ENCODE measurements at places on chromosomes 16 and 17.
A peak's percentile ranks its signal among the peaks of the same experiment; 100 is the strongest.

DNA sequence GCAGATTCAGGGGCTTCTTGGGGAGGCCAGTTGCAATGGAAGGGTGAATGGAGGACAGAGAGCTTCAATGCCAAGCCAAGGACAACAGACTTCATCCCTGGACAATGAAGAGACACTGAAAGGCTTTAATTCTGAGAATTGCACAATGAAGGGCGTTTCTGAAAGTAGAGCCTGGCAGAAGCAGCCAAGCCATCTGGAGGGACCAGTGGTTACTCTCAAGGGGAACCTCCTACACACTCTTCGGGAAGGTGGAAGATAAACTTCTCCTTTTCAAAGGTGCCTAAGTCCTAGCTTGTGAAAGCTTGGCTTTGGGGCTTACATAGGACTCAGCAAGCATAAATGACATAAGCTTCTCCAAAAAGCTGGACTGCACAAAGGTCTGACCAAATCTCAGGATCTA is 6.2 kb upstream of the CES1 start:
- DNase-seq, result no peak

DNA sequence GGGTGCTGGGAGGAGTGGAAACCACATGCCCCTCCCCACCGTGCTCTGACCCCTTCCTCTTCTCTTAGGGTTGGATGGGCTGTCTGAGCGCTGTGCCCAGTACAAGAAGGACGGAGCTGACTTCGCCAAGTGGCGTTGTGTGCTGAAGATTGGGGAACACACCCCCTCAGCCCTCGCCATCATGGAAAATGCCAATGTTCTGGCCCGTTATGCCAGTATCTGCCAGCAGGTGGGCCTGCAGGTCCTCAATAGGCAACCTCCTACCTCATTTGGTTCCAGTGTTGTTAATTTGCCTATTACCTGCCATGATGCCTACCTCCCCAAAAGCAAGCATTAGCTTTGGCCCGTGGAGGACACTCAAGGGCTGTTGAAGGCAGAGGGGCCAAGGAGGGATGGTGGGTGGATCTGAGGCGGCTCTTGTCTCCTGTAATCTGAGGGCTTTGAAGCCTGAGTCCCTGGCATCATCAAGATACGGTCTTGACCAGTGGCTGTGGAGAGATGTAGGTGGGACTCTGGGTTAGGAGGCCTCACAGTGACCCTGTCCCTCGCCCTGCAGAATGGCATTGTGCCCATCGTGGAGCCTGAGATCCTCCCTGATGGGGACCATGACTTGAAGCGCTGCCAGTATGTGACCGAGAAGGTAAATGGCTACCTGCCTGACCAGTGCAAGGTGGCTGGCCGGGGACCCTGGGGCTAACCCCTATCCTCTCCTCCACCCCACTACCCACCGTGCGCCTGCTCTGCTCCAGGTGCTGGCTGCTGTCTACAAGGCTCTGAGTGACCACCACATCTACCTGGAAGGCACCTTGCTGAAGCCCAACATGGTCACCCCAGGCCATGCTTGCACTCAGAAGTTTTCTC is 3.4 kb downstream of the ALDOA start:
- no peak for DNase-seq

DNA sequence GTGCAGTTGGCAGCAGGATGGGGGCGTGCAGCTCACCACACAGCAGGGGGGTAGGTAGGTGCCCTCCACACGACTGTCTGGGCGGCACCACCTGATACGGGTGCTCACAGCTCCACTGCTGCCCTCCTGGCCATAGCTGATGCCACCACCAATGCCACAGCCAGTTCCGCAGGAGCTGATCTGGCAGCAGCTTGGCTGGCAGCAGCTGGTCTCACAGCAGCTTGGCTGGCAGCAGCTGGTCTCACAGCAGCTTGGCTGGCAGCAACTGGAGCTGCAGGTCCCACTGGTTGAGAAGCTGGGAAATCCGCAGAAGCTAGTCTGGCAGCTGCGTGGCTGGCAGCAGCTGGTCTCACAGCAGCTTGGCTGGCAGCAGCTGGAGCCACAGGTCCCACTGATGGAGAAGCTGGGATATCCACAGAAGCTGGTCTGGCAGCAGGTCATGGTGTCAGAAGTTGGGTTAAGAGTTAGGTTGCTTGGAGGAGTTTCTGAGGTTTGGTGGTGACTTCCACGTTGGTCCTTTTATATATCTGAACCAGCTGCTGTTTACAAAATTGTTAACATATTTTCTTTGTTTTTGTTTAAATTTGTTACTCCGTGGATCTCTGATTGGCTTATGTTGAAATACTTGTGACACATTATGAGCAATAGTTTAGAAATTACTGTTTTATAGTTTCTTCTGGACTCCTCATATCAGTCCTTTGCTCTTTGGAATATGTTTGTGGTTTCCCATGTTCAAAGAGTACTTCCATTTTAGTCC is at the start of gene KRTAP1-5:
Gene KRTAP1-5 (minus strand): TSS at position 494 of the 757 bp plus-strand sequence. CDS start 53 bp downstream, at position 441.
- no peak for DNase-seq

DNA sequence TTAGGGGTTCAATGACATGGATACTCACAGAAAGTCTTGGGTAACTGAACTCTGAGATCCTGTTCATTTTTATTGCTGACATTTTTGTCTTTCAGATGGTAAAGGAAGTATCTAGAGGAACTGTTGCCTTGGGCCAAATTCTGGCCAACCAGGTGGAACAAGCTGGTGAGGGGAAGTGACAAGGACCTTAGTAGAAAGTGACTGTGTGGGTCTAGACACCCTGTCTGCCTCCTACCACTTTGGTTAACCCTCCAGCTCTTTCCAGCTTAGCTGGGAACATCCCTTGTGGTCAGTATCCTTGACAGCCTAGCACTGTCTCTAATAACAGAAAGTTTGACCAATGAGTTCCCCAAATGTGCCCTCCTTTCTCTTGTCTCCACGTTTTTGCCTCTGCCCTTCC is 28.8 kb upstream of the PRKCB start:
- DNase-seq, result no peak

DNA sequence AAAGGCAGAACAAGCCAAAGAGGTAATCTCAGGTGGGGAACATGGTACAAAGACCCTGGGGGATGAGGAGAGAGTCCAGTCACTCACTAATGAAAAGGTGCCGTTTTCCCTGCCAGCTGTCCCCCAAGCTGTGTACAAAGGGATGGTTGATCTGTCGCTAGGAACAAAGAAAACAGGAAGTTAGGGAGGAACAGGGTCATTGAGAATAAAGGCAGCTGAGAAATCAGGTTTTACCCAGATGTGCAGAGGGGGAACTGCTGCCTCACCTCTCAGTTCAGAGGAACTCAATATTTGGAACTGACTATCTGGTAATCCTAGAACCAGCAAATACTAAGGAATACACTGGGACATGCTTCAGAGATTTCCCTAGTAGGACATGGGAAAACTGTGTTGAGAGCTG is 1.5 kb downstream of the RSKR start:
- DNase-seq, result no peak

DNA sequence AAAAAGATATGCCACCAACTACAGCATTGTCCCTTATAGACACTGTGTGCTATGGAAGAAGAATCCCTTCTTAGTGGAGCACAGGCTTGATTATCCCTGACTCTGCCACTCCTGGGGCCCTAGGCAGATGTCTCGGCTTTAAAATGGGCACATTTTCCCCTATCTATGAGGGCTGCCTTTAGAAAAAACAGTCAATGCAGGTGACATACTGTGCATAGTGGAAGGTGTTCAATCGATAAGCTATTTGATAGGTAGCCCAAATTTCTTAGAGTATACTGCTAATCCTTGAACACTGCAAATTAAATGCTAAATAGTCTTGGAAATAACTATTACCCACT is 64.4 kb downstream of the PARN start:
- no peak for DNase-seq

- no peak for DNase-seq
Measured at GRCh38 chr16:30722443-30722842, 23.5 kb downstream of the SRCAP start.

DNA sequence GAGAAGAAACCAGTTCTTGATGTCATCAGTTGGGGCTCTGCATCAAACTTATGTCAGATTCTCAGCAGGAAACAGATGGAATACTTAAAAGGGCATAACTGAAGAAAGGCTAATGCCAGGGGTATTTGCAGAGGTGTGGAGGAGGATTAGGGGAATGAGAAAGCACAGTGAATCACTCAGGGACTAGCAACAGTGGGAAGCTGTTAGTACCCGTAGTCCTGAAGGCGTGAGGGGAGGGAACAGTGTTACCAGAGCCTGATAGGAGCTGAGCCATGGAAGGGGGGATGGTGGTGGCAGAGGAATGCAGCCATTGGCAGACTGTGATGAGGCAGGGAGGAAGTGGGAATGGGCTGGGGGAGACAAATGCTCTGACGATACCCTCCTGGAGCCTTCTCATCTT is 162.3 kb downstream of the UTP18 start:
- DNase-seq, result no peak

- no peak for DNase-seq
Measured at GRCh38 chr17:41324180-41325075, 8.9 kb upstream of the KRTAP17-1 start.

DNA sequence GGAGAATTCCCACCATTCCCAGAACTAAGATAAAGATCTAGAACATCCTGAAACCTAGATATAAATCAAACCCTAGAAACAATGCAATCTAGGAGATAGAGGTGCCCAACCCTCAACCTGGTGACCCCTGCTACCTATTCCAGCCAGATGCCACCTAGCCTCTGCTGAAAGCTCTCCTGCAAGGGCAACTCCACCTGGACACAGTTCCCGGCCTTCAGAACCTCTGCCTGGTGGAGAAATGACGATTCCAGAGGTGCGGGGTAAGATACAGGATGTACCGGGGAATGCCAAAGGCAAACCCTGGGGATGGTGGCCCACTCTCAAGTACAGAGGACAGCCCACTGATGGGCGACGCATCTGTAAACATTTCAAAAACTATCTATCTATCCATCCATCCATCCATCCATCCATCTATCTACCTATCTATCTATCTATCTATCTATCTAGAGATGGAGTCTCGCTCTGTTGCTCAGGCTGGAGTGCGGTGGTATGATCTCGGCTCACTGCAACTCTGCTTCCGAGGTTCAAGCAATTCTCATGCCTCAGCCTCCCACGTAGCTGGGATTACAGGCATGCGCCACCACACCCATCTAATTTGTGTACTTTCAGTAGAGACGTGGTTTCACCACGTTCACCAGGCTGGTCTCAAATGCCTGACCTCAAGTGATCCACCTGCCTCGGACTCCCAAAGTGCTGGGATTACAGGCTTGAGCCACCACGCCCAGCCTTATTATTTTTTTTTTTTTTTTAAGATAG is 19.0 kb downstream of the MEAK7 start:
- no peak for DNase-seq

DNA sequence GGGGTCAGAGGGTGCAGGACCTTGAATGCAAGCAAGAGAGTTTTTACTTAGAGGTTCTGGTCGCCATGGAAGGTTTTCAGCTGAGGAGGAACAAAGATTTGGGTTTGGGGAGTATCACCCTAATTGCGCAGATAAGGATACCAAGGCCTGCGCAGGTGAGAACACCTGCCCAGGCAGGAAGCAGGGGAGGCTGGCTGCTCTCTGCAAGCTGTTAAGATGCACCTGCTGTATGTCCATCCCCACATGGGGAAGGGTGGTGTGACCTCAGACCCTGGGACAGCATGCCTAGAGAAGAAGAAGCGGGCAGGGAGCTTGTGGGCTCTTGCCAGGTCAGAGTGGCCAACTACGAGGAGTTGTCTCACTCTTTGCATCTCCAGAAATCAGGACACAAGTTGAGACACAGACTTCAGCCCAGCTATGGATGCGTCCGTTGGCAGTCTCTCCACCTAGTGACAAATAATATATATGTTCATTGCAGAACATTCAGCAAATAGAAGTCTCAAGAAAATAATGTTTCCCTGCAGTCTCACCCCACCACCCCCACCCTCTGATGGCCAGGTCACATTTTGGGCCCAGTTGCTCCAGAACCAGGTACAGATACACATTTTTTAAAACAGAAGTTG is 77.7 kb downstream of the SREBF1 start:
- no peak for DNase-seq

GRCh38 chr17:77778636-77779489 is 179.6 kb upstream of the TNRC6C start:
- DNase-seq, result peak; percentile 31

GRCh38 chr17:28173031-28173561 is 130.6 kb downstream of the NLK start:
- no peak for DNase-seq

- no peak for DNase-seq
Measured at GRCh38 chr17:21164216-21164615, 37.5 kb downstream of the DHRS7B start.
